ENCODE measurements at places on chromosomes 2 and 18. TPM values are rescaled to one million over a fixed set of nuclear protein-coding genes. Genes with fewer than 3 reads are reported as not detected.

DNA sequence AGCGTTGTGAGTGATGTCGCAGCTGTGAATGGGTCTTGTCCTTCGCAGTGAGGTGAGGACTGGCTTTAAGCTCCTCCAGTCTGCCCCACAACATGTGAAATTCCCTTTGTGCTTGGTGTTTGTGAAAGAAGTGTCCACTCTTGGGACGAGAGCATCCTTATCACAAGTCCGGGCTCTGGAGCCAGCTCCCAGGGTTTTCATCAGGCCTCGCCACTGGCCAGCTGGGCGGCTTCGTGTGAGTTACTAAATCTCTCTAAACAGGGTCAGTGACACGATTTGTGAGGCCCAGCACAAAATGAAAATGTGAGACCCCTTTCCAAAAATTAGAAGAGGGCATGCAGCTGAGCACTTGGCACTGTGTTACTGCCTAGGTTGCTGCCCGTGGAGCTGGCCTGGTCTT, 115.9 kb downstream of the VAPA start:
- DNase-seq: no peak

- no peak for DNase-seq
These were observed 13.6 kb downstream of the IMPA2 start for GRCh38 chr18:11994703-11995444.

- no peak for DNase-seq
These were observed 200.3 kb downstream of the PRKCE start for GRCh38 chr2:45851576-45852304.

DNA sequence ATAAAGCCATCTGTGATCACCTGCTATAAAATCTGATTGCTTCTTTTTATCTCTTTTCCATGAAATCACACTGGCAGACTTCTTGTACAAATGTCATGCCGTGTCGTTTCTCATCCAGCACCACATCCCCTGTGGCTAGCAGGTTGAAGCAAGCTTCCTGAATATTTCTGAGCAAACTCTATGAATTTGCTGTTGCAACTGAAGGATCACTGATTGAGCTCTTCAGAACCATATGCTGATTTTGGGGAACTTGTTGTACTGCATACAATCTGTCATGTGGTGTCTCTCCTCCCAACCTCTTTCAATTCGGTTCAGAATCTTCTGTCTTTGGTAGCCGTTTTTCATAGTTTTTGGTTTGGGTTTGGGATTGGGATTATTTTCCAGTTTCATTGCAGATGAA, 57.7 kb upstream of the RBMS1 start:
- no peak for DNase-seq

CD226 gene
- 3.1 TPM for total RNA-seq

FAM117B gene
- 7.8 TPM for total RNA-seq

- no peak for DNase-seq
These were observed 64.9 kb downstream of the GALR1 start for GRCh38 chr18:77314511-77314910.

- DNase-seq: no peak
These were observed 128.3 kb upstream of the ATP5MC3 start for GRCh38 chr2:175309799-175310198.

DNA sequence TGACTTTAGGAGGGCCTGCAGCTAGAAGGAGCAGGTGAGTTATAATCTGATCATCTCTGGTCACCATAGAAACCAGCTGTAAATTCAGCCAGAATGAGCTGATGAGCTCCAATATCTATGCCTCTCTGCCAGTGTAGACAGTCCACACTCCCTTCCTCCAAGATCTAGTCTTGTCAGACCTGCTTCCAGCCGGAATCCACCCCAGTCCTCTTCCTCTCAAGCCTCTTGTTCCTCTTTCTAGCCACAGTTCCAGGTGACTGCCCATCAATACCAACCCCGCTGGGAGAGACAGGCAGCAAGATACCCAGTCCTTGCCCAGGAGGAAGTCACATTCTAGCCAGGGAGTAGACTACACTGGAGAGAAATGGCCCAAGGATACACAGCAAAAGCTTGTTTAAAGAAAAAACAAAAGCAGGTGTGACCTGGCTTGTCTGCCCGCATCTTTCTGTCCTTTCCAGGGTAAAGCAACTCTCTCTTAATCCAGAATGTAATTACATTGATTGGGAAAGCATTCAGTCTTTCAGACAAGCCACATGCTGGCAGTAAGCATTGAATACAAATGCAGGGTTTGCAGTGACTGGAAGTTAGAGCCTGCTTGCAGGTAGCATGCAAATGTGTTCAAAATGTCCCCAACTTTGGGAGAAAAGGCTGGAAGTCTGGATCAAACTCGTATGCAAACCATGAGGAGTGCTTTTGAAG, 9.0 kb upstream of the SLC35F6 start:
- no peak for DNase-seq

ZAP70 gene
- total RNA-seq: 4.5 TPM
